Retina (tissue), 1 donor: ENCODE measurements at places on chromosomes 1 and 21.

DNA sequence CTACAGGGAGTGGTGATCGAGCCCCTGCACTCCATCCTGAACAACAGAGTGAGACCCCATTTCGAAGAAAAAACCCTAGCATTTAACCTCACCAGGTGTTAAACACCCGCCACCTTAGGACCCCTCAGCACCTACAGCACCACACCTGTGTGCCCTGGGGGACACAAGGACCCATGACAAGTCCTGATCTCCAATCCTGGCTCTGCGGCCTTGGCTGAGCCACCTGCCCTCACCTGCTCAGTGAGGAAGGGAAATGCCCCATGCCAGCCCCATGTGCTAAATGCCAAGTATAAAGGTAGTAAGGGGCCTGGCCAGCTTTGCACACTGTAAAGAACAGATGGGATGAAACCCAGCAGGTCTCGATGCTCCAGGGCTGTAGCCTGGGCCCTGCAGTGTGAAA is 11.1 kb downstream of the MRTO4 start:
- DNase-seq = no peak

DNA sequence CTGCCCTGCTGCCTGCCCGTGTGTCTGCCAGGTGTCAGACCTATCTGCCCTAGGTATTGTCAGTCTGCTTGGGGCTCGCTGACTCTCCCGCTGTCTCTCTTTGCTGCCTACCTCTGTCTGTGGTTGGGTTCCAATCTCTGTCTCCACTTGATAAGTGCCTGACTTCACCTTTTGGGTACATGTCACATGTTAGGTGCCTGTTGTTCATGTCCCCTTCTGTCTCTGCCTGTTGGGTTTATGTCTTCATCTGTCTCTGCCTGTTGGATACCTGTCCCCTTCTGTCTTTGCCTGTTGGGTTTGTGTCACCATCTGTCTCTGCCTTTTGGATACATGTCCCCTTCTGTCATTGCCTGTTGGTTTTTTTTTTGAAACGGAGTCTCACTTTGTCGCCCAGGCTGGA is 14.6 kb downstream of the RPS6KA1 start:
- no peak for DNase-seq

DNA sequence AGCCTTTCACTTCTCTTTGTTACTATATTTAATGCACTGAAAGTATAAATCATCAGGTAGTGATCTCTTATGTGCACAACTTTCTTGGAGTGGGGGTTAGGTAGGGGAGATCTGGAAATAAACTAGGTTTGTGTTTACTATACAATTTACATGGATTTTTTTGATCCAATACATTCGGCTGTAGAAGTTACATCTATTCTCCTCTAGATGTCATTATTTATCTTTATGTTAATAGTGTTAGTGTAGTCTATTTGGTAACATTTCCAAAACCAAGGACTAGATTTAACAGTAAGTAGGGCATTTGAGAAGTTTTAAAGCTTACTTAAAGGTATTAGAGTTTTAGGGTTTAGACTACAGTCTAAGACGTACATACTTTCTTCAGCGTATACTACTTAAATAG is 5.4 kb downstream of the VPS45 start:
- no peak for DNase-seq

DNA sequence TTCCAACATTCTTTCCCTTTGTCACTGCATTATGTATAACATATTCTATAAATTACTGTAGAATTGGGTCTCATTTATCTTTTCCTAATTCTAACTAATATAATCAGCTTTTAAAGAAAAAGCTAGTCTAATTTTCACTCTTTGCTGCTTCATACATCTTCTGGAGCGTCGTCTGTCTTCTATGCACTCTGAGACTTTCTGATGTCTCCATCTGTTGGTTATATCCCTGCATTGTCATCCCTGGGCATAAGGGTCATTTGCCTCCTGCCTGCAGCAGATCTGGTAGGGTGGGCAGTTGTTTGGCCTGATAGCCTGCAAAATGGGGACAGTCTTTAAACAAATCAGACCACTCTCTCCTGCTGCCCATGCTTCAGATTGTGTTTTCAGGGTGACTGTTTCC is 40.8 kb upstream of the DYNLT5 start:
- DNase-seq = no peak

DNA sequence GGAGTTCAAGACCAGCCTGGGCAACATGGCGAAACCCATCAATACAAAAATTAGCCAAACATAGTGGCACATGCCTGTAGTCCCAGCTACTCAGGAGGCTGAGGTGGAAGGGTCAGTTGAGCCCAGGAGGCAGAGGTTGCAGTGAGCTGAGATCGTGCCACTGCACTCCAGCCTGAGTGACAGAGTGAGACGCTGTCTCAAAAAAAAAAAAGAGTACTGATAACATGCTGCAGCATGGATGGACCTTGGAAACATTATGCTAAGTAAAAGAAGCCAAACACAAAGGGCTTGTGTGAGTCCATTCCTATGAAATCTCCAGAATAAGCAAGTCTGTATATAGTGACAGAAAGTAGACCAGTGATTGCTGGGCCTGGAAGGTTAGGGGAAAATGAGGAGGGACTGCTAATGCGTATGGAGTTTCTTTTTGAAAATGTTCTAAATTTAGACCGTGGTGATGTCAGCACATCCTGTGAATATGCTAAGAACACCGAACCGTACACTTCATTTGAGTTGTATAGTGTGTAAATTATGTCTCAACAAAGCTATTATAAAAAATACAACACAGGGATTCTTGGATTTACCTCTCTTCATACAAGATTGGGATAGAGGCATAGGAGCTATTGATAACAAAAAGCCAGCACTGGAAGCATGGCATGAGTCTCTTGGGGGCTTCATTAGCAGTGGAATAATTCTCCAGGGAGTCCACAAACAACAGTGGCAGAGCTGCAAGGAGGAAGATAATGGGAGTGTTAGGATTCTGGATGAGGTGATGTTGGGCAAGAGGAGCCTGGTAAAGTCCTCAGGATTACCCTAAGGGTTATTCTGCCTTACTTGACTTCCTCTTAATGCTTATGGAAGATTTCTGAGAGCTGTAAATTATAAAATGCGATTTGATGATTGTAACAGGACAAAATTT is 73.5 kb downstream of the TTC3 start:
- DNase-seq = no peak

GRCh38 chr21:39313042-39313570 is 326 bp downstream of the BRWD1 start:
- peak; percentile 59 for DNase-seq

DNA sequence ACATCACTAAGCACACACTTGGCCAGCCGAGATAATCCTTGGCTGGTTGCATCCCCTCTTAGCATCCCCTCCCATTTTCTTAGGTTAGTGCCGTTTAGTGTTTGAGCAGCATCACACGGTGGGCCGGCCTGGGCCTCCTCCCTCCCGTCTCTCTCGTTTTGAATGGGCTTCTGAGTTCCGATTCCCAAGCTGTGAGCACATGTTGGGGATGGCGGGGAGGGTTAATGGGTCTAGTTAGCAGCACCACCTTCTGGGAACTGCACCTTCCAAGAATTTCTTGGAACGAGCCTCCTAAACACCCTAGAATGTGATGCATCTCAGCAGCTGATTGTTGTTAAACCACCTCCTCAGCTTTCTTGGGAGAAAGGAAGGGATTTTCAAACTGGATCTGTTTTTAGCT is 73.3 kb downstream of the CNIH3 start:
- DNase-seq = no peak

DNA sequence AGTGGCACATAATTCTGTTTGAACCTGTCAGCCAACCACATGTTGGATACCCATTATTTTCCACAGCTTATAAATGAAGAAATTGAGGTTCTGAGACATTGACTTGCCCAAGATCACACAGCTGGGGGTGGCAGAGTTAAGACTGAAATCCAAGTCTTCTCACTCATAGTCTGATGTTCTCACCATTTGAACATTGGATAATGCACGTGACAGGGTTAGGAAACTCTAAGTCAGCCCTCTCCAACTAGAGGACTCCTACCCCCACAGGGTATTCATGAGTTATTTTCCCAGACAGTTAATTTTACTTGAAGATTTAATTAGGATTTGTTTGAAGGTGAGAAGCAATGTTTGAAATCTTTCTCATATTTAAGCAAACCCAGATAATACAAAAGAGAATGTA is 38.1 kb upstream of the C1orf105 start:
- no peak for DNase-seq

- DNase-seq = no peak
Observed at GRCh38 chr1:193264313-193265065, 78.1 kb upstream of the B3GALT2 start.

- DNase-seq = peak; percentile 19
Observed at GRCh38 chr1:157691285-157691920, 9.2 kb downstream of the FCRL3 start.

- no peak for DNase-seq
Observed at GRCh38 chr1:150302338-150302737, 8.7 kb downstream of the MRPS21 start.

DNA sequence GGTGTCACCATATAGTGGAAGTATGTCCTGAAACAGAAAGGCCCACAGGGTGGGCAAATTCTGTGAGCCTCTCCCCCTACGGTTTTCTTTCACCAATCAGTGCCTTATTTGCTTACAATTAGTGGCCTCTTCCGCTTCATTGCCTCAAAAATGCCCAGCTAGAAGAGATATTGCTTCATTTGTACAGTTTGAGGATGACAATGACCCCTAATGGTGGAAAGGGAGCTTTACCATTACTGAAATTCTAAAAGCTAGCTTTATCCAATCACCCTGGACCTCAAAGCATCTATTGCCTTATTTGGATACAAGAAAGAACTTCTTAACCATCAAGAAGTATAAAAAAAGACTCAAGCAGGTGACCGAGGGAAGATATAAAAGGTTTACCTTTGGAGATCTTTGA is 49.6 kb downstream of the LRRC71 start:
- DNase-seq = peak; percentile 3

DNA sequence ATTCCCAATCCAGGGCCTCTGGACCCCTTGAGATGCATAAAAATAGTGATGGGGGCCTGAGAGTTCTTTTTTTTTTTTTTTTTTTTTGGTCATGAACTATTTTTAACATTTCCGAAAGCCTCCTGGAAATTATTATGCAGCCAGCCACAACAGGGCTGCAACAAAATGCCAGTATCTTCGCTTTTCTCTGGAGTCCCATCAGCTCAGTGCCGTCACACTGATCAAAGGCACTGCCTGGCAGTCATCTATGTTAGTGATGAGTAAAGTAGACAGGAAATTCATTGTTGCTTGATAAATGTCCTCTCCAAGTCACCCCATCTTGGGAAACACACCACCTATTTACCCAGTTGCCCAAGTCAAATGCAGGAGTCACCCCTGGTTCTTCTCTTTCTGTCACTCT is 15.2 kb upstream of the PEF1 start:
- no peak for DNase-seq

- no peak for DNase-seq
Observed at GRCh38 chr1:55600242-55600641, 385.1 kb upstream of the USP24 start.

DNA sequence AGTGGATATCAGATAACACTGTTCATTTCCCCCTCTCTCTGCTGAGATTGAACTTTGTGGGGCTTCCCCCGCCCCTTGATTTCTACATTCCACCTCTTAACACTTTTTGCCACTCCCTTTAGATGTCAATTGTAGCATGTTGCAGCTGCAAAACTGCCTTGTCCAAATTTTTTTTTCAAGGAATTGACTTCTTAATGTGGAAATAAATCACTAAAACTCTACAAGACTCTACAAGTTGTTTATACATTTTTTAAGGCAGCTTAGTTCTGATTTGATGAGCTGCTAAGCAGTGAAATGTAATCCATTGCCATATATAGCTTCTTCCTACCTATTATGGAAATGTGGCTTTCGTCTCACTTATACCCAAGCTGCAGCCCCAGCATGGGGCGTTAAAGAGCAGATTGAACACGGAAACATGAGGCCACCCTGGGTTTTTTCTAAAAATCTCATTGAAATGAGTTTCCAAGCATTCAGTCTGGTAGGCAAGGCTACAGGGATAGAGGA is 132.2 kb downstream of the SYT2 start:
- DNase-seq = no peak

GRCh38 chr1:21246905-21247642 is 43.2 kb downstream of the ECE1 start:
- DNase-seq = no peak

GRCh38 chr21:30271611-30272010 is 11.1 kb downstream of the KRTAP24-1 start:
- DNase-seq = no peak

DNA sequence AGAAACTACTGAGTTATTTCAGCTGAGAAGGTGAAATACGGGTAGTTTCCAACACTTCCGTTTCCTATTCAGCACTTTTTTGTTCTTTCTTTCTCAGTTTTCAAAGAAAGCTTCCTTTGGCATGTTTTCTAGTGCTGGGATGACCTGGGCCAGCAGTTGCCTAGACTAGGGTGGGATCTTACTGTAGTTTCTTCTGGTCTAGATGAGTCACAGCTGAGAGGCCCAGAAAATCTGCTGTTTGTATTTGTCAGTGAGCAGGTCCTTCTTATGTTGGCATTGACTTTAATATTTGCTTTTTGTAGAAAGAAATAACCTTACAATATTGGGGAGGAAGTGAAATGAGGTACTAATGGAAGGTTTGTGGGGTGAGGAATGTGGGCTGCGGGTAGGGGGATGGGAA is 22.2 kb downstream of the C1orf21 start:
- DNase-seq = no peak

- no peak for DNase-seq
Observed at GRCh38 chr1:16971341-16972188, 8.9 kb downstream of the MFAP2 start.

GRCh38 chr1:201019321-201019977 is 4.1 kb downstream of the KIF21B start:
- no peak for DNase-seq

- DNase-seq = no peak
Observed at GRCh38 chr1:85360730-85361493, 84.5 kb upstream of the BCL10 start.

DNA sequence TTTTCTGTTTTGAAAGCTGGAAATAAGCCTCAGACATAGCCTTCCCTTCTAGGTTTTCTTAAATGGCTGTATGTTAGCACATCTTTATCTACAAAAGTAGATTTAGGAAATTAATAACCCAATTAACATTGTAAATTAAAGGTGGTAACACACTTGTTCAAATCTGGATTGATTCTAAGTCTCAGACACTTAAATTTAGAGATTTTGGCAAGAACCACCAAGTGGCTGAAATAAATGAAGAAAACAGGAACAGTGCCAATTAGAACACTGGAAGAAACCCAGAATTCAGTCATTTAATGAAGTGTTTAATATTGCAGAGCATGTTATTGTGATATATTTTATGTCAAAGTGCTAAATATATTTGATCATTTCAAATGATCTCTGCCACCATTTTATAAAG is 628.2 kb downstream of the USP25 start:
- DNase-seq = no peak

DNA sequence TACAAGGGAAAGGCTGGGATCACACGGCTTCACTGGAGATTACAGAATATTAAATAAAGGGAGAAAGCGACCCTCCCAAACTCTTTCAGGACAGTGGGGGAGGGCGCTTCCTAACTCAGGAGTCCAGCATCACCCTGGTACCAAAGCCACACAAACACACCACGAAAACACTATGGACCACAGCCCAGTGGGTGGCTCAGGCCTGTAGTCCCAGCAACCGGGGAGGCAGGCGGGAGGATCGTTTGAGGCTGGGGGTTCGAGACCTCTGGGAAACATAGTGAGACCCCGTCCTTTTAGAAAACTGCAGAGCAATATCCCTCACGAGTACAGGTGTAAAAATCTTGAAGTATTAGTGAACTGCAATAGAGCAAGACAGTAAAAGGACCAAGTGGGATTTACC is 16.0 kb downstream of the TRIM11 start:
- no peak for DNase-seq

- DNase-seq = no peak
Observed at GRCh38 chr1:58837886-58838285, 54.0 kb upstream of the JUN start.
